Progenitor cell of endocrine pancreas (in vitro differentiated cells): ENCODE measurements at places on chromosomes 4 and X. TPM values are rescaled to one million over a fixed set of nuclear protein-coding genes. Genes with fewer than 3 reads are reported as not detected.

Gene F8A3
- 4.6 and 5.2 TPM in 2 replicates for total RNA-seq

Gene IL15
- 0.98 and 1.3 TPM in 2 replicates for total RNA-seq

Gene ATP8A1
- total RNA-seq, result 13.7 and 14.6 TPM in 2 replicates

Gene IL21
- not detected in 2 replicates for total RNA-seq

Gene PPP2R3B
- 70.0 and 72.6 TPM in 2 replicates for total RNA-seq

Gene CA5B
- 9.3 and 9.7 TPM in 2 replicates for total RNA-seq

Gene SPANXN4
- total RNA-seq, result not detected in 2 replicates

Gene USP17L11
- total RNA-seq, result not detected in 2 replicates

Gene RNF113A
- 11.3 and 11.8 TPM in 2 replicates for total RNA-seq

Gene HSFX2
- 0.36 TPM in 1 of 2 replicates, not detected in the other for total RNA-seq
